Activated CD8-positive, alpha-beta T cell treated with anti-CD3 and anti-CD28 coated beads for 36 hours (primary cell): ENCODE measurements at places on chromosomes 4 and X. TPM values are rescaled to one million over a fixed set of nuclear protein-coding genes. Genes with fewer than 3 reads are reported as not detected.

- DNase-seq = no peak
These were observed 185.6 kb downstream of the ADAMTS3 start for GRCh38 chr4:72383439-72383838.

DNA sequence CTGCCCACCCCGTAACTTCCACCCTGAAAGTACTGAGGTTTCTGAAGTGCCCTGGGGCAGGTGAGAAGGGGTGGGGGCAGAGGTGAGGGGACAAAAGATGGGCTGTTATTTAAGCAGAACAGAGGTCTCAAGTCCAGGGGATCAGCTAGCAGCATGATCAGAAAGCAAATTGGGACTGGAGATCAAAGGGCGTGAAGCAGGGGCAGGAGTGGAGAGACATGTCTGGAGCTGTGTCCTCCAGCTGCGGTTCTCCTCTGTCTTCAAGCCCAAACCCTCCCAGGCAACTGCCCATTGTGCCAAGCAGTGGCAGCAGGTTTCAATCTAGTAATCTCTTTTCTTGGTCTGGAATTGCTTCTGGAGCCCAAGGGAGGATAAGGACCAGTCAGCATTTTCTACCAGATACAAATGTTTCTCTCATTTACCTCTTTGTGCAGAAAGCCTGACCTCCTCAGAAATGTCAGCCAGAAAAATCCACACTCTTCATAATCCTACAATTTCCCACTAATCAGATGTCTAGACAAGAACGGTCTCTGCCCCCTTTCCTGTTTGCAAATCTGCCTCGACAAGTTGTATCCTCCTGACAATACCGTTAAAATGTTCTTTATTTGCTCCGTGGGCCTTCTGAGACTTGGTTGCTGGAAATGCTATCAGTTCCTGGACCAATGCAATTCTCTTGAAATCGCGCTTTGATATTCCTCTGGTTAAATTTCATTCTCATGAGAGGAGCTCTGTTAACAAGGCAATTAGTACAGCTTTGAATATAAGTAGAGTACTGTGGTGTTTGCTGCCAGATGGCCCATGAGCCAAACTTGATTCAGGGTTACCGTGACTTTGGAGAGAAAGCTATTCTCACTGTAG is 23.2 kb upstream of the RASL11B start:
- no peak for DNase-seq

GRCh38 chr4:44146516-44146915 is 302.1 kb downstream of the KCTD8 start:
- no peak for DNase-seq

DNA sequence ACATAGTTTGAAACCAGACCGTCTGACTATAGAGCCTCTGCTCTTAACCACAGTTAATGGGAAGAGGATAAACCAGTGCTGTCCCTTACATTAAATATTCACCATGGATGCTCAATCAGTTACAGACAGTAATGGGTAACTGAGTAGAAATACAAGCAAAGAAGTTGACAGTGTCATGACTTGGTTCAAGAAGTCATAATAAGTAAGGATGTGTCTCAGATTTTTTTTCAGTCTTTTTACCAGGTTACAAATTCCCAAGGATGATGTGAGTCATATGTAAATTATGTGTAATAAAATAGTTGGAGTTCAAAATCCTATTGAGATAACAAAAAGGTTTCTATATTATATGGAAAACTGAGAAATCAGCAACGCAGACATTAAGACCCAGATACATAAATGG is 31.1 kb downstream of the ZCCHC4 start:
- no peak for DNase-seq

- no peak for DNase-seq
These were observed 65.7 kb downstream of the IRF2 start for GRCh38 chr4:184408684-184409081.

GLRA3 gene
- total RNA-seq = not detected

HTR2C gene
- total RNA-seq = not detected

PNMA5 gene
- total RNA-seq = not detected

TEC gene
- 3.6 TPM for total RNA-seq

SSX2 gene
- not detected for total RNA-seq

FGFBP1 gene
- total RNA-seq = not detected

STARD8 gene
- 0.38 TPM for total RNA-seq
